ENCODE measurements at places on chromosomes 6 and 20.
A peak's percentile ranks its signal among the peaks of the same experiment; 100 is the strongest.

- DNase-seq: no peak
Measured at GRCh38 chr6:147080225-147080624, 124.0 kb upstream of the STXBP5 start.

- no peak for DNase-seq
Measured at GRCh38 chr6:27812078-27812804, 100.0 kb downstream of the OR2B2 start.

GRCh38 chr6:45394586-45395095 is 16.9 kb upstream of the SUPT3H start:
- no peak for DNase-seq

DNA sequence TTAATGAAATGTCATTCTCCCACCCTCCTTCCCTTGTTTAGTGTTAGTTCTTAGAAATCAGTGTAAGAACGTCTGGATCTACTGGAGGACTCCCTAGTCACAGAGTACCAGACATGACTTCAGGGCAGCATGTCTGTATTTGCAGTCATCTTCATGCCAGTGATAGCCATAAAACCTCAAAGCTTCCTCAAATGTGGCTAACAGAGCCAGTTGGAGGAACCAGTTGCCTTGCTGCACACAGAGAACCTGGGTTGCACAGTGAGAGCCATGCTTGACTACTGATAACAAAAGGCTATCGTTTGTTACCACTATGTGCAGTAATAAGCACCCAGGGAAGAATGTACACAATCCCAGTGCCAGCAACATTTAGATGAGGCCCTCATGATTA is 20.1 kb downstream of the NT5E start:
- peak; percentile 54 for DNase-seq

GRCh38 chr20:18390201-18390600 is 76.6 kb downstream of the DZANK1 start:
- no peak for DNase-seq

DNA sequence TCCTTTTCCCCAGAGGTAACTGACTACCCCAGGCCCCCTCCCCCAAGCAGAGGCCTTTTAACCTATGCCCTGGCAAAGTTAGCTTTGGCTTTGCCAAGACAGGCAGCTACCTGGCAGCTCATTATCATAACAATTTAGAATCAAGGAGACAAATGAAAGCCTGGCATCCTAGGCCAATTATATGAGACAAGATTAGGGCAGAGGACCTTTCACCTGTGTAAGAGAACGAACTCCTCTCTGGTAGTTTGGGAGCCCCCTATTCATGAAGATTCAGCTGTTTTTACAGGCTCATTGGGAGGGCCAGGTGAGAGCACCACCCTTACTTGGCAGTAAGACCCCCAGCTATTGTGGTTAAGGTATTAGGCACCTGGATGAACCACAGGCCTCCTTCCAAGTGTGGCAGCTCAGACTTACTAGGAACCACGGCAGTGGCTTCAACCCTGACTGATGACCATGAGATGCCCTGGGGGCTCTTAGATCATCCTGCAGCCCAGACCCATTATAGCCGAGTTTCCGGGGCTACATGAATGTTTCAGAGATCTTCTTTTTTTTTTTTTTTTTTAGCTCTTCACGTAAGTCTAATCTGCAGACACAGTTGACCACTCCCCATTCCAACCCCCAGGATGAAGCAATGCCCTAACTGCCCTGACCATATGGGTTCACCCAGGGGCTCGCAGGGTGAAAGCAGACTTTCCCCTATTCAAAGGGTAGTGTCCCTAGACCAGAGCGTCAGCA is 56.2 kb downstream of the RAB44 start:
- no peak for DNase-seq

DNA sequence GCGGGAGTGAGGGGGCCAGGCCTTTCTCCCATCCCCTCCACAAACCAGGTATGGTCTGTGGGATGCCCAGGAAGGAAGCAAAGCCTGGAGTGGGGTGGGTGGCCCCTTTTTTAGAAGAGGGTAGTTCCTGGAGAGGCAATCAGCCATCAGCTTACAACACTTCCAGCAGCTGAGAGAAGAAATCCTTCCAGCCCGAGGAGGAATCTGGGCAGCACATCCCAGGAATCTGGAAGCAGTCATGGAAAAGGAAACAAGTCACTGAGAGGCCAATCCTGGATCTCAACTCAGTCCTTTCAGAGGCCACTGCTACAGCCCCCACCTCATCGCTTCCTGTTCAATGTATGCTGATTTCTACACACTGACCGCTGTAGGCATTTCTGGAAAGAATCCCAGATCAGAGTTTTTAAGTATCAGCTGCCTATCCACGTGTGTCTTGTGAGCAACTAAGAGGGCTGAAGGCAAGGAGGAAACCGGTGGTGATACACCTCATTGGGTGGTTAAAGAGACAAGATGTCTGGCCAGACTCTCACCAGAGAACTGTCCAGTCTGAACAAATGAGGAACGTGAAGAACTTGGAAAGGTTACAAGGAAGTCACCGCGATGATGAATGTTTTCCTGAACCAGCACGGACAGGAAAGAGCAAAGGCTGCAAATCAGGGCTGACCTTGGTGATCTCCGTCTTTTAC is 92.9 kb upstream of the SHLD1 start:
- peak; percentile 85 for DNase-seq

- DNase-seq: no peak
Measured at GRCh38 chr20:60960500-60960899, 291.6 kb upstream of the CDH4 start.

- DNase-seq: peak; percentile 64
Measured at GRCh38 chr6:68634726-68635411, at the start of gene ADGRB3. ADGRB3 (plus strand) TSS chr6:68635282; CDS start chr6:68638676, 3,394 bp downstream.

DNA sequence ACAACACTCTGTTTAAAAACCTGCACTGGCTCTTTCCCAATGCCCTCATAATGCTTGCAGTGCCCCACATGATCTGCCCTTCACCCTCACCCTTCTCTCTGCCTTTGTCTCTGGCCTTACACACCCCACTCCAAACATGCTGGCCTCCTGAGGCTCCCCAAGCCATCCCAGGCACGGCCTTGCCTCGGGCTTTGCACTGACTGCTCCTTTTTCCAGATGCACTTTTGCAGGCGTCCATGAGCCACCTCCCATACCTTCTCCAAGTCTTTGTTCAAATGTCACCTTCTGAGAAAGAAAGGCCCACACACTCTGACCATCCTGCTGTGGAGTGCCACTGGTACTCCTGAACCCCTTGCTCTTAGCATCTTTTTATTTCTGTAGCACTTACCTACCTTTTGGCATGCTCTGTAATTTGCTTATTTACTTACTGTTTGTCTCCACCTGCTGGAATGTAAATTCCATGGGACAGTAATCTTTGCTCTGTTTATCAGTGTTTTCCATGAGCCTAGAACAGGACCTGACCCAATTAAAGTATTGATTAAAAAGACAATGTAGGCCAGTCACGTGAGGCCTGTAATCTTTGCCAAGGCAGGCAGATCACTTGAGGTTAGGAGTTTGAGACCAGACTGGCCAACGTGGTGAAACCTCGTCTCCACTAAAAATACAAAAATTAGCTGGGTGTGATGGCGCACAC is 30.7 kb downstream of the GFRA4 start:
- DNase-seq: no peak

- no peak for DNase-seq
Measured at GRCh38 chr6:28775052-28775376, 148.8 kb downstream of the TRIM27 start.

DNA sequence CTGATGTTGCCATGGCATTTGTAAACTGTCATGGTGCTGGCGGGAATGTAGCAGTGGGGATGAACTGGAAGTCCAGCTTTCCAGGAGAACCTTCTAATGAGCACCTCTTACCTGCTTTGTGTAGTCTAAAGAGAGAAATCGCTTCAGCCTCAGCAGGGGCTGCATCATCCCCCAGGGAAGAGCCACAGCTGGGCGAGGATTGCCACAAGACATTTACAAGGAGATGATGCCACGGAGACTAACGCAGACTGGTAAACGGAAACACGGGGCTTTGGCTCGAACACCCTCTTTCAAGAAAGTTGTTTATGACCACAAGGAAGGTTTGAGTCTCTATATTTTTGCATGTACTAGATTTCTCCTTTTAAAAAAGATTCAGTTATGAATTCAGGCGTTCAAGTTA is 72.9 kb downstream of the CDH26 start:
- peak; percentile 12 for DNase-seq

- no peak for DNase-seq
Measured at GRCh38 chr20:43812216-43812615, 85.4 kb upstream of the GTSF1L start.

DNA sequence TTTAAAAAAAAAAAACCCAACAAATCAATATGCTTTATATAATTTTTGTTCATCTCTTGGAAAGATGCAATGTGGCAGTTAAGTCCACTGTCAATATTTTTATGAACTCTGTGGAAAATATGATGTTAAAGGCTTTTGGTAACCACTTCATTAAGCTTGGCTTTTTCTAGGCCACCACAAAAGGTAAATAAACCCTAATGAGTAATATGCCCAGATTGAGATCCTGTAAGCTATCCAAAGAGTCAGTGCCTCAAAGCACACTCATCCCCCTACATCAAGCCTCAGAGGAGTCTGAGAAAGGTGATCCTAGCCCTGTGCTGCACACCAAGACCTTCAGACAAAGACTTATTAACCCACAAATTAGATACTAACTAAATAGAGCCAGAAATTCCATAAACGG is 121.1 kb downstream of the CDC5L start:
- DNase-seq: no peak

GRCh38 chr6:142756215-142756630 is 188.8 kb downstream of the HIVEP2 start:
- peak; percentile 9 for DNase-seq

- no peak for DNase-seq
Measured at GRCh38 chr6:10883312-10884244, 1.7 kb upstream of the GCM2 start.

- peak; percentile 75 for DNase-seq
Measured at GRCh38 chr6:33014841-33015634, 5.6 kb upstream of the HLA-DOA start.

DNA sequence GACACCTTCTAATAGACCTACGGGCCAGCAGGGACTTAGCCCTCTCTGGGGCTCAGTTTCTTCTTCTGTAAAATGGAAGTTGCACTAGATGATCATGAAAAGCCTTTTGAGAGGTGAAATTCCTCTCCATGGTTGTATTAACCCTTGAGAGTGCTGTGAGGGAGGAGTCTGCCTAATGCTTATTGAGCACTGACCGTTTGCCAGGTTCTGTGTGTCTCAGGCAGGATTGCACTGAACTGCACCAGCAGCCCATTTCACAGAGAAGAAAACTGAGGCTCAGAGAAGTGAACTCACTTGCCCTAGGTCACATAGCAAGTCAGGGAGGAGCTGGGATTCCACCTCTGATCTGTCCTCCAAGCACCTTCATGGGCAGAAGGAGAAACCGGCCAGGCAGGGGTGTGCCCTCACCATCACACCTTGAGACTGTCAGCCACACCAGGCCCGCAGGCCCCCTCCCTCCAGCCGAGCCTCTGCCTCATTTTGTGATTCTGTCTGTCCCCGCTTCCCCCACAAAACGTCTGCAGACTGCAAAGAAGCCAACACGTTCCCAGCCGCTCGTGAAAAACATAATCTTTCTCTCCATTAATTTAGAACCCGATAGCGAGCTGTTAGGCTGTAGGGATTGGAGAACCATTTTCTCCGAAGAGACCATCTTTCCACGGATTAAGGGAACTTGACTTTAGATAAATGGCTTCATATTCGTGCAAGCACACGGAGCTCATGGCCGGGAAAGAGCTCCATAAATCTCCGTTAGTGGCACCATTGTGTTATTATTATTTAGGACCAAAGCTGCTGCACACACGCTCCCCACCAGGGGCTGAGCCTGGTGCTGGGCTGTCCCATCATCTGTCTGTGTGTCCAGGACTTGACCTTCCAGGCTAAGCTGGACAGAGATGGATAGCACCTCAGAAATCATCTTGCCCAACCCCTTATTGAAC is 46.0 kb downstream of the KIAA1755 start:
- no peak for DNase-seq

GRCh38 chr20:54515793-54516628 is 40.6 kb downstream of the DOK5 start:
- no peak for DNase-seq
